PC-9 (cell line): ENCODE measurements at places on chromosomes 2 and 18. TPM values are rescaled to one million over a fixed set of nuclear protein-coding genes. Genes with fewer than 3 reads are reported as not detected.

DNA sequence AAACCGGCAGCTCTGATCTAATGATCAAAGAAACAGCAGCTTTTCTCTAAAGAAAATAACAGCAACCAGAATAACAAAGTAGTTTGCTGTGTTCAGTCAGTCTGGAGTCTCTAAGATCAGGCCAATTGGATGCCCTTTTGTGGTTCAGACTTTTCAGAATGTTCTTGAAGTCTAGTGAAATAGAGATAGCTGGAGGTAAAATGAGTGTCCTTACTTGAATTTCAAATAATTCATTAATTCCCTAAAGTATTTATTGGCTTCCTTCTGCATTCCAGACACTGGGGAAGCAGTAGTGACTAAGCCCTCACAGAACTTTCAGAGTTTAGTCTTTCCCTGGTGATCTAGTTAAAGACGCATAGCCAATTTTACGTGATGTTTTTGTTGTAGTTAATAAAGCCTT lies 58.7 kb downstream of the C18orf54 start:
- DNase-seq = peak; percentile 42

DNA sequence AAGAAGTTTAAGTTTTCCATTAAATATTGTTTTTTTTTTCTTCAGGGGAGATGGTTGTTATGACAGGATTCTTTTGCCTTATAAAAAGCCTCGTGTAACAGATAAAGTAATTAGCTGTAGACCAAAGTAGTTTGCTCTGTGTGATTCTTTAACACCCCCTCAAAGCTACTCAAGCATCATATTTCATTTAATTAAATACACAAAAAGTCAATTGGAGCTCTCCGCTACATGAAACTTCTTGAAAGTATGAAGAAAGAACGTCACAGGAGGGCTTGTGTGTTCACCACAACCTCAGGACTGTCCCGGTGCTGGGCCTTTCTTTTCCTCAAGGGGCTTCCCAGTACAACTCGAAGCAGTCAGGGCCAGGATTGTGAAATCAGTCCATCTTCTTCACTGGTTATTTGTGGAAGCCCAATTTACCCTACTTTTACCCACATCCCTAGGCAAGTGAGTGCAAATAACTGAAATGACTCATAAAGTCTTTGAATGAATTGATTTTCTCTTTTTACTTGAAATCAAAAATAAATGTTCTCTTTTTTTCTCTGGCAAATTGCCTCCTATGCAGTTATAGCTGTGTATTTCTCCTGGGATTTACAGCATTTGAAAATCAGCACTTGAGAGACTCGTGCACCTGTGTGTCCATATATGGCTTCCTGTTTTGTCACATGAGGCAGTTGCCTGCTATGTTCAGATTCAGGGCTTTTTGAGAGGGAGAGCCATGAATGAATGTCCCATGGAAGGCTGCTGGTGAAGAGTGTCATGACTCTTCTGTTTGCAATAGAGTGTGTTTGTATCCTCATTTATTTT lies 48.6 kb downstream of the LINC00305 start:
- DNase-seq = no peak

- DNase-seq = peak; percentile 18
These were observed 16.4 kb downstream of the CRIM1 start for GRCh38 chr2:36371928-36372391.

DNA sequence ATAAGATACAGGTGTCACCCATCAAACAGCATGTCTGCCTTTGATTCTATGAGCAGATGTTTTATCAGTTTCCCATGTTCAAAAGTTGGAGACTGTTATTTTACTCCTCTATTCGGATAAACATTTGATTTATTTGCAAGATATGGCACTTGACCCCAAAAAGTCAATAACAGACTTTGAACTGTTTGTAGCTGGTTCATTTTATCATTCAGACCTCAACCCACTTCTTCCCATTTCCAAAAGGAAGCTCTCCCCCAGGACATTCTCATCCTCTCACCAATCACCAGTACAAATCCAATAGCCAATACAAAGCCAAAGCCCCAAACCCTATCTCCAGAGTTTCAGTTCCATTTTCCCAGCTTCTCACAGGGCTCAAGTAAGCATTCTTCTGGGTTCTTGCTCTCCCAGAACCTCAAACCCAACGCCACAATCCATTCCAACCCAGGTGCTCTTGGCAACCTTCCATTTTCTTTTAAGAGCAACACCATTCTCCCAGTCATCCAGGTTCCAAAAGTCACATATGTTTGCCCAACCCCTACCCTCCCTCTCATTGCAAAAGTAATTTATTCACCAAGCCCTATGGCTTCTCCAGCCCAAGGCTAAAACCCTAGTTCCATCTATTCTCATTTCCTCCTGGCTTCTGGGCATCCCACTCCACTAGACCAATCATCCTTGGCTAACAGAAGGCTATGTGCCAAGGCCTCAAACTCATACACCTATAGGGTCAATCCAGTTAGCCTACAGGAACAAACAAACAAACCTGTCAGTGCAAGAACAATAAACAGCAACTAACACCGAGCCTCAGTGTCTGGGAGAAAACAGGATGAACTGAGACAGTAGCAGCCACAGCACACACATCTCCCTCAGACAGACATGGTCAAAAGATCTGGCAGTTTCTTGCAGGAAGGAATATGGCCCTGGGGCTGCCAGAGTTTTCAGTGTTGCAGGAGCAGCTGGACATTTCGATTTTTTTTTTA lies 9.2 kb downstream of the ACVR1 start:
- no peak for DNase-seq

GRCh38 chr2:214896274-214896673 lies 86.8 kb upstream of the BARD1 start:
- DNase-seq = no peak

Gene CROCC2
- total RNA-seq = not detected in 2 replicates

Gene ZNF892
- 2.8 and 3.1 TPM in 2 replicates for total RNA-seq

DNA sequence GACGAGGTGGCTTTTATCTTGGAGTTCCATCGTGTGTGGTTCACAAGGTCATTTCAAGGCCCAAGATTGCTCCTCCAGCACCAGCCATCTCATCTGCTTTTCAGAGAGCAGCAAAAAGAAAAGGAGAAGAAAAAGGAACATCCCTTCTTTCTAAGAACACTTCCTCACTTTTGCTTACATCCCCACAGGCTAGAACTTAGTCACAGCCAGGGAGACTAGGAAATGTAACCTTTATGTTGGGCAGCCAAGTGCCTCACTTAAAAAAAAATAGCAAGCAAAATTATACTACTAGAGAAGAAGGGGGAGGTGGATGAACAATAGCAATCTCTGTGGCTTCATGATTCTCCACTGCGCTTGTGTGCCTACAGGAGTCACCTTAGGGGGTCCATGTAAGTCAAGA lies 141.8 kb downstream of the SMAD2 start:
- no peak for DNase-seq

GRCh38 chr2:210203558-210203957 lies 21.7 kb downstream of the ACADL start:
- no peak for DNase-seq

Gene VIL1
- total RNA-seq = not detected in 2 replicates

DNA sequence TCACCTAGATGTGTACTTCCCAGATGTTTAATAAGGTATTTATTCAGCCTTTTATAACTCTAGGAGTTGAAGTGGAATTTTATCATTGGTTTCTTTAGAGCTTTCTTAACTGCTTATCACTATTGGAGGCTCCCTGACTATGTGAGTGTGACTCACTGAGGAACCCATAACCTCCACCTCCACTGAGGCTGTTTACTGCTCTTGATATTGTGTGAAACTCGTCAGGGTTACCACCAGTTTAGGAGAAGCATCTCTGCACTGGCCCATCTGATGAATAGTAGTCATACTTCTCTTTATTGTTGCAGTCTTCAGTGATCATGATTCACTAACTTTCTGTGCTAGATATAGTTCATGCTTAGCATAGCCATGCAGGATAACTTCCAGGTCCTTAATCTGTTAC lies 79.6 kb upstream of the UBXN4 start:
- DNase-seq = no peak

GRCh38 chr2:154978710-154979109 lies 280.2 kb downstream of the KCNJ3 start:
- DNase-seq = no peak

DNA sequence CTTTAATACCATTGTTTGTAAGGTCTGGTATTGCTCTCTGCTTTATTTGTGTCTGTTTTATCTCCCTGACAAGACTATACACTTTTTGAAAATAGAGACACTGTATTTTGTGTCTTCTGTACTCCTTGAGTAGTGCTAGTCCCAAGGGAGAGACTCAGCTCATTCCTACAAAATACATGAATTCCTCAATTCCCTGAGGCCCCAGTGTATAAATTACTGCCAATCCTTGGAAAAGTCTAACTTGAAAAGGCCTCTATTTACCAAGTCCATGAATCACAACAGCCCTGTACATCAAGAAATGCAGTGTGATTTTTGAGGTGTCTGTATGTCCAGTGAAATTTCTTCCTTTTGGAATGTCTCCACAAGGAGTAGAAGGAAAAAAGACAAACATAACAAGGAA lies 34.9 kb upstream of the NEDD4L start:
- DNase-seq = no peak

GRCh38 chr2:148565272-148565894 lies 79.2 kb upstream of the EPC2 start:
- DNase-seq = no peak

DNA sequence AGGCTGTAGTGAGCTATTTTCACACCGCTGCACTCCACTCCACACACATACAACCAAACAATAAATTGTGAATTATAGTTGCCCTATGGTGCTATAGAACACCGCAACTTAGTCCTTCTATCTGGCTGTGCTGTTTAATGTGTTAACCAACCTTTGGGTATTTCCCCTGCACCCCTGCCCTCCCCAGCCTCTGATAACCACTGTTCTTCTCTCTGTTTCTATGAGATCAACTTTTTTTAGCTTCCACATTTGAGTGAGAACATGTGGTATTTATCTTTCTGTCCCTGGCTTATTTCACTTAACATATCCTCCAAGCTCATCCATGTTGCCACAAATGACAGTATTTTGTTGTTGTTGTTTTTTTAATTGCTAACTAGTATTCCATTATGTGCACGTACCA lies 32.5 kb downstream of the TET3 start:
- no peak for DNase-seq

- DNase-seq = peak; percentile 32
These were observed 96.7 kb downstream of the GAREM1 start for GRCh38 chr18:32373995-32374394.

DNA sequence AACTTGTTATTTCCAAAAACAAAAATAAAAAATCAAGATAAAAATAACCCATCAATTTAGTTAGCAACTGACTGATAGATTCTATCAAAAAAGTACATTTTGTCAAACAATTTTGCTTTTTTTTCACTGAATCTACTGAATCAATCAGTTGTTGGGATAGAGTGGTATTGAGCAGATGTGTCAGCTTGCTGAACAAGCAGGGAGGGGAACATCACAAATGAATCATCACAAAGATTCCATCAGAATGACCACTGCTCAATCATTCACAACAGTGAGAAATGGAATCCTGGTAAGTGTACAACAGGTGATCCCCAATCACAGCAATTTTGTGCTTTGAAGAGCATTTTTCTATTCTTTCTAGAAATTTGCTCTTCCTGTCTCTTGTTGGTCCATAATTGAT lies 12.3 kb upstream of the SLC14A2 start:
- no peak for DNase-seq

Gene GBX2
- not detected in 2 replicates for total RNA-seq

DNA sequence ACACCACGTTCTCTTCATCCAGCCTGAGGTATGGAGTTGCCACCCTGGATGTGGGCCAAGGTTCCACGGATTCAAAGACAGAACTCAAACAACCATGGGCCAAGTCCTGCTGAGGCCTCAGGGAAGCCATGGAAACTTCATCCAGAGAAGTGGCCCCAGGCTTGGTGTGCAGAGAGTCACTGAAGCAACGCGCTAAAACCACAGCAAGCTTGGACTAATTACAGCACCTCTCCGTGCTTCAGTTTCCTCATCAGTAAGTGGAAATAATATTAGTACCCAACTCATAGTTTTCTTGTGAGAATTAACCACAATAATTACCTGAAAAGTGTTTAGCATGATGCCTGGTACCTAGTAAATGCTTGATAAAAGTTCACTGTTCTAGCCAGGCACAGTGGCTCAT lies 19.2 kb upstream of the AP1S3 start:
- peak; percentile 19 for DNase-seq

Gene AFF3
- not detected in 2 replicates for total RNA-seq

Gene CD8B2
- not detected in 2 replicates for total RNA-seq

DNA sequence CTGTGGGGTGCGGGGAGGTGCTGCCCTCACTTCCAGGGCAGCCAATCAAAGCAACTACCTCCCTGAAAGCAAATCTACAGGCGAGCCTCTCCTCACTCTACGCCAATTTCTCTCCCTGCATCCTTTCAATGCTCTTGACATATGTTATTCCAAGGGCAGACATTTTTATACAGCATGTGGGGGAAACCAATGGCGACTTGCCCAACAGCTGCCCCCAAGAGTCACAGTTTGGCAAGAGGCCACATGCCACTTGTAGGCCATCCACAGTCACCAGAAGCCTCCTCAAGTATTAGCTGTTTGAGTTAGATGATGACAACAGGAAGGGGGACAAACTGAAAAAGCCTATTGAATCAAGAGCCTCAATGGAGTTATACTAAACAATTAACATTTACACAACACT lies 114.6 kb downstream of the MYO5B start:
- no peak for DNase-seq

DNA sequence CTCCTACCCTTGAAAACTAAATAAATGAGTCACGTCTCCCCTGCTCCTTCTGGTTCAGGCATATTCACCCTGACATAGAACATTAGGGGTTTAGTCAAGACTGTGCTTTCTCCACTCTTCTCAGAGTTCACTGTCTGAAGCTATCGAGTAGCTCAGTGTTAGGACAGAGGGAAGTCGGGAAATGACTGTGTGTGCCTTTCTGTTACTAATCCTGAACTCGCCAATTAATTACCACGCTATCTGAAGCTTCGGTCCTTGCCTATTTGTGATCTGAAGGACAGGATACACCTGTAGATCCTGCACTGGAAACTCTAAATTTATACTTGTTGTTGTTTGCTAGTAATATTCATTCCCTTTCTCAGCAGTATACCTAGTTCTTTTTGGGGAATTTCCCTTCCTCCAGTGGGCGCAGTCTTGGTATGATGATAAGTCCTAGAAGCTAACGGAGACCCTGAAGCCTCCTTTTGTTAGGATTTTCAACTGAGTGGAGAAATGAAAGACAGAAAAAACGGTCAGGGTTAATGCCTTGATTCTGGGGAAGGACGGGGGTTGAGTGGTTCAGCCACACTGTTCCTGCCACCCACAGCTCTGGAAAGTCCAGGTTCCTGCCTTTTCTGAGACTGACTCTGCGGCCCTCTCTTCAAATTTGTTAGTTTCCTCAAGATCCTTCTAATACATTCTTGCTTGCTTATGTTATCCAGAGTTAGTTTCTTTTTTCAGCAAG lies 218.0 kb downstream of the DLGAP1 start:
- no peak for DNase-seq

Gene DSG1
- not detected in 2 replicates for total RNA-seq

- no peak for DNase-seq
These were observed 77.6 kb downstream of the EPC2 start for GRCh38 chr2:148721991-148722777.
